ENCODE measurements at places on chromosomes 3 and 15.

DNA sequence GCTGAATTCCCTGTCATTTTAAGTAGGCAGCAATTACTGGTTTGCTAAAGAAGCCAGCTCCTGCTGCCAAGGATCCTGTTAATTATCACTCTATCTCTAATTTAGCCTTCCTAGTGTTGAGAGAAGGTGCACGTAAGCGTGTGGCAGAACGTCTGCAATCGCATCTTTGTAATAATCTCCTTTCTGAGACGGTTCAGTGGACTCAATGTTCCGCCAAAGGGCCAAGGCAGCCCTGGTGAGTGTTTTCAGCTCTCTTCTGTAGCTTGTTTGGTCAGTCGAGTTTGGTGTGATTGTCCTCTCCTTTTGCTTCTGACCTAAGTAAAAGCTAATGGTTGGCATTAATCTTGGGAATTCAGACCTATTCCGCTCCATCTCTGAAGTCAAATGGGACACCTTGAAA is 24.2 kb downstream of the MITF start:
- DNase-seq, result no peak

GRCh38 chr3:122085673-122086072 is 30.5 kb downstream of the CD86 start:
- no peak for DNase-seq

- no peak for DNase-seq
Observed at GRCh38 chr3:16294844-16295243, 29.8 kb downstream of the OXNAD1 start.

DNA sequence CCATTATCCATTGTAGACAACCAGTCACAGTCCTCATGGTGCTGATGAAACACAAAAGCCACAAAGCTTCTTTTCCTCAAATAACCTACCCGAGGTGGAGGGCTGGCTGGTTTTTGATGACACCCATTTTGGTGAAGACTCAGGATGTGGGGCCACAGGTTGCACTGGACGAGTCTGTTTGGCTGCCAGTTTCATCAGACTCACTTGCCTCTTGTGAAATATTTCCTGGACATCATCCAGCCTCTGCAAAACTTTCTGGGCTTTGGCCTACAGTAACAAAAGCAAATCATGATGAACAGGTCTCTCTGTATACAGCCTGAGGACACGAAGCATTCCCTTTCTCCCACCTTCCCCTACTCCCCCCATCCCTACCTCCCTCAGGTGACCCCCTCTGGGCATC is 42.2 kb downstream of the B3GNT5 start:
- no peak for DNase-seq

GRCh38 chr3:20668411-20668810 is 482.4 kb upstream of the SGO1 start:
- DNase-seq, result no peak

GRCh38 chr3:98013411-98014267 is 21.5 kb downstream of the GABRR3 start:
- DNase-seq, result no peak

- DNase-seq, result no peak
Observed at GRCh38 chr3:5464649-5465048, 277.1 kb downstream of the EDEM1 start.

- DNase-seq, result no peak
Observed at GRCh38 chr15:77846360-77846759, 213.6 kb upstream of the LINGO1 start.

GRCh38 chr15:23663232-23663631 is 15.6 kb upstream of the MAGEL2 start:
- no peak for DNase-seq

- DNase-seq, result no peak
Observed at GRCh38 chr3:8822141-8822540, 52.7 kb upstream of the OXTR start.

DNA sequence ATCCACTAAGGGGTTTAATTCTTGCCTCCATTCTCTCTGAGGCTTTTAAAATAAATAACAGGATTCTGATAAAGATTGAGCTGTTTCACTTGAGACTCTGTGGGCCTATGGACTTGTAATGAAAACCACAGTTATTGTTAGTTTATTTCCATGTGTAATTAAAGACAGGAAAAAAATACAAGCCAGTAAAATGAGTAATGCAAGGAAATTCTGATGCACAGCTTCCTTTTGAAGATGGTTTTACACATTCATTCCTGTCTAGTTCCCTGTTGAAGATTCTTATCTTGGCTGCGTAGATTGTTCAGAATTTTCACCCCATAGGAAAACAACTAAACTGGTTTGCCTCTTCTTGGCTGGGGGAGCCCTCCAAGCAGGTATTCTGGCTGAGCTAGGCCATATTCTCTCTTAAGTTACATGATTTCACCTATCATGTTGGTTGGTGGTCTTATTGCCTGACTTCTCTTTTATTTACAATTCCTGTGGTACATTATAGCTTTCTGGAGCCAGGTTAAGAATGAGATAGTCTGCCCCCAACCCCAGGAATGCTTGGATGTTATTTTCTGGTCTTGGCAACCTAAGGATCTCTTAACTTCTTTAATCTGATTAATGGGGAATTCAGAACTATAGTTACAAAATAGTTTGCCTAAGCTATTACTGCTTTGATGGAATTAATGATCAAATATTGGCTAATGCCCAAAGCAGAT is 67.6 kb downstream of the MITF start:
- no peak for DNase-seq

- DNase-seq, result no peak
Observed at GRCh38 chr15:59616379-59616778, 4.8 kb downstream of the GCNT3 start.

DNA sequence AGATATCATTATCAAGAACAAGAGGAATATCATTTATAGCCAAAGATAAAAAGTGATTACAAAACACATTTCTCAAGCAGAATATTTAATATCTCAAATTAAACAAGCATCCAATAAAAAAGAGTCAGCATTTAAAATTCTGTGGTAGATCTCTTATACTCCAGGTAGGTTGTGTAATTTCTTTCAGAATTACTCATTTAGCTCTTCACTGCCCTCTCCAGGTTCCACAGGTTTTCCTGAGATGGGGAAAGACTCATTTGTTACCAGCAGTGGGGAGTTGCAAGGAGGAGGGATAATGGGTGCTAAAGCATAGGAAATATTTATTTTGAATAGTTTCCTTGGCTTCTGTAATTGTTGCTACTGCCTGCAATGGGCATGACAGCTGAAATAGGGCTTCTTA is 83.1 kb upstream of the RASGRP1 start:
- no peak for DNase-seq

DNA sequence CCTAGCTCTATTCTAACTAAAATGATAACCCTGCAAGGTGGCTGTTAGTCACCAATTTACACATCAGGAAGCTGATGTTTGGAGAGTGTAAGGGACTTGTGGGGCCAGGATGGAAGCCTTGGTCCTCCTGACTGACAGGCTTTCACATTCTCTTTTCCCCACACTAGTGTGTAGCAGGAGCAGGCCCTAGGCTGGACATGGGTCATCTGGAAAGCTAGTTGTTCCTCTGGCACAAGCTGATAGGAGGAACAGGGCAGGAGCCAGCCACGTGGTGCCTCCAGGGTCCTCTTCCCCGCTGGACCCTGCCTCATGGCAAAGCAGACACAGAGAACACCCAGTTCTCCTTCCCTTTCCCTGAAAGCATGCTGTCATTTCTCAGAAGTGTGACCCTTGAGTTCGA is 18.1 kb upstream of the RBSN start:
- no peak for DNase-seq

- no peak for DNase-seq
Observed at GRCh38 chr3:182979674-182980191, 605 bp downstream of the DCUN1D1 start.

DNA sequence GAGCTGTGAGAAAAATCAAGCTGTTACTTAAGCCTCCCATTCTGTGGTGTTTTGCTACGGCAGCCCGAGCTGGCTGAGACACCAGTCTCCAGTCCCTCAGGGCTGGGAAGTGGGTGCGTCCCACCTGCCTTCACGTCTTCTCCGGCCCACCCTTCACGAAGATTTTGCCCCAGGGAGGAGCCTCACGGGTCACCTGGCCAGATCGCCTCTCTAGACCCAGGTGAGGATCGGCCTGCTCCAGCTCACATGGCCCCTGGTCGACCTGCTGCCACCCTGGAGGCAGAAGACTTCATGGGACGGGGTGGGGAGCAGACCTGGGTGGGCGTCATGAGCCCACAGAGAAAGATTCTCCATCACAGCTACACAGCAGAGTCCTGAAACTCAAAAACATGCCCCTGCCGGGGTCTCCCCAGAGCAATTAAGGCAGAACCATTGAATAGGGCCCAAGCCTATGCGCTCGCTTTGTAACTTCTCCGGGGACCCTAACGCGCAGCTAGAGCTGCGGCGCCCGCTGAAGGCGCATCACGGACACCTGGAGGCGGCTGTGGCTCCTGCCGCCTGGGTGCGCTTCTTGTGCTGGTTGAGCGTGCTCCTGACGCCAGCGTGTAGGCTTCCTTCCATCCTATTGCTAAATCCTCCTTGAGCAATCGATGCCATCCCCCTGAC is 92.6 kb upstream of the ALDH1A3 start:
- no peak for DNase-seq

DNA sequence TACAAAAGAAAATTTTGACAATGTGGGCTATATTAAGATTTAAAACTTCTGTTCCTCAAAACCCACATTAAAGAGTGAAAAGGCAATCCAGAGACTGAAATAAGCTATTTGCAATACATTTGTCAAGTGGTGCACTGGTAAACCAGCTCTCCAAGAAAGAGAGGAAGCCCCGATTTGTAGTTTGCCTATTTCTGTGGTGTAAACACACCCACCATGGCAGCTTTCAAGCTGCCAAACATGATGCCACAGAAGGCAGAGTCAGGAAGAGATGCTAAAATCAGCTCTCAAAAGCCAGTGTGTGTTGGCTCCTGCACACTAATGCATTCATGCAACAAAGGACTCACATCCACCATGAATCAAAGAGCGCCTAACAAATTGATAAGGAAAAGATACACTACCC is 17.5 kb downstream of the RFTN1 start:
- no peak for DNase-seq

DNA sequence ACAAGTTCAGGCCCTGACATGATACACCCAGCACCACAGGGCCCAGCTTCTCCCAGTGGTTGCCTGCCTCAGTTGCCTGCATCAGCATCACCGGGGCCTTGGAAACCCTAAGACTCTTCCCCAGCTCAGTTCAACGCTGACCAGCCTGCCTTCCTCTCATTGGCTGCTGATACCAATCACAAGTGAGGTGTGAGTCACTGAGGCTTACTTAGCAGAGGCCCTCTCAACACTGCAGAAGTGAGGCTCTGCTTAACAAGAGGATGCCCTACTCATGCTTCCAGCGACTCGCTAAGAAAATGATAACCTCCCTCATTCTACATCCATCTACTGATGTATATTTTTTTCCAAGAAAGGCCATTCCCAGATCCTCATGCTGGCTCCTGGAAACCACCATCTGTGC is 151.9 kb downstream of the ADAMTS17 start:
- no peak for DNase-seq

GRCh38 chr3:37545479-37545878 is 316.2 kb upstream of the CTDSPL start:
- no peak for DNase-seq

GRCh38 chr3:150324788-150325187 is 83.3 kb upstream of the TSC22D2 start:
- DNase-seq, result no peak

- no peak for DNase-seq
Observed at GRCh38 chr3:23277688-23278087, 74.6 kb downstream of the UBE2E2 start.

GRCh38 chr15:44882499-44882968 is 74.0 kb upstream of the TERB2 start:
- DNase-seq, result no peak

DNA sequence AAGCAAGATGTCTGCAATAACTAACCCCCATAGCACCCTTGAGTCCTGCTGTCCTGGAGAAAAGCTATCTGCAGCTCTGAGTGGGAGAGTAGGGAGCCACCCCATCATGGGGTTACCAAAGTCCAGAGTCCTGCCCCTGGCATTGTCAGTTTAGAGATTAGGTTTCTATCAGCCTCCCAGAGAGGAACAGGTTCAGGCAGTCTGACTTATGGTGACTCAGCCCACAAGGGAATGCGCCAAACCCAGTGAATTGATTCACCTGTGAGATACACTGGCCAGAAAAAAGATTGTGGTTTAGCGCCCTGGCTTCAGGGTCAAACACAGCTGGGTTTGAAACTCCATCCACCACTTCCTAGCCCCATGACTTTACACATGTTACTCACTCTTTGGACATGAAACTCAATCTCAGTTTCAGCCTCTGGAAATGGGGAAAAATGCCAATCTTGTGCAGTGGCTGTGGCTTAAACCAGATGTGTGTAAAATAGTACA is 263.6 kb upstream of the HES1 start:
- no peak for DNase-seq
